ENCODE measurements at places on chromosomes 13 and 19. TPM values are rescaled to one million over a fixed set of nuclear protein-coding genes. Genes with fewer than 3 reads are reported as not detected.
A peak's percentile ranks its signal among the peaks of the same experiment; 100 is the strongest.

DNA sequence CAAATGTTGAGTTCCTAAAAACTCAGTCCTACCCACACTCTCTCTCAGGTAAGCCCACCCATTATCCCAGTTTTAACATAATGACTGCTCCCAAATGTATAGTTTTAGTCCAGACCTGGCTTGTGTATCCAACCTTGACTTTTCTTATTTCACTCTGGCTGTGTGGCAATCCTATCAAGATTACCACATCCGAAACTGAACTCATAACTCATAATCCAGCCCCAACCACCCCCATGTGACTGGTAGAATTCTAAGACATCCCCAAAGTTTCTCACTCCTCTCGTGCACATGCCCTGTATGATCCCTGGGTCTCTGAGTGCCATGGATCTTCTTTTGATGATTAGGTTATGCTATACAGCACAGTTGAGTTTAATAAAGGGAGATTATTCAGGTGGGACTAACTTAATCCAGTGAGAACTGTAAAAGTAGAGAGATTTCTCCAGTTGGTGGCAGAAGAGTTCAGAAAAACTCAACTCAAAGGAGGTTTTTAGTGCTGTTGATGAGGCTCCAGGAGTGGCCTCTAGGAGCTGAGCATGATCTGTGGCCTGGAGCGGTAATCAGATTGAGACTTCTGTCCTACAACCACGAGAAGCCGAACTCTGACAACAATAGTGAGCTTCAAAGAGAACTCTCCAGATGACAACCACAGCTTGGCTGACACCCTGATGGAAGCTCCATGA lies 413.4 kb downstream of the ZNF536 start:
- DNase-seq: no peak

DNA sequence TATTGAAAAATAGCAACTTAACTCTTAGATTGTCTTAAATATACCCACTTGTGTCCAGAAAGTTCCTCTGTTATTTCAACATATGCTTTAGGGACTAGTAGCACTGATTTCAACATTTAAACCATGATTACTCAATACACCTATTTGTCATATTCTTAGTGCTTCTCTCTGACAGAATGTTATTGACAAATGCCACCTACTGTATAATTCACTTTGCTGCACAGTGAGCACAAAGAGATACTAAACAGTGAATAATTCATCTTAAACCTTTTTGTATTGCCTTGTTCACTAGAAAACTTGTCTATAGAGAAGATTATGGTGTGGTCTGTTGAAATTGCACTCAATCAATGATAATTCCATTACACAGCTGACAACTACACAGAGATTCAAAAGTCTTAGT lies 692.6 kb downstream of the PCDH17 start:
- no peak for DNase-seq

- no peak for DNase-seq
Measured at GRCh38 chr13:86710013-86710412, 910.8 kb upstream of the SLITRK6 start.

- no peak for DNase-seq
Measured at GRCh38 chr19:3194106-3195087, 8.7 kb downstream of the NCLN start.

DNA sequence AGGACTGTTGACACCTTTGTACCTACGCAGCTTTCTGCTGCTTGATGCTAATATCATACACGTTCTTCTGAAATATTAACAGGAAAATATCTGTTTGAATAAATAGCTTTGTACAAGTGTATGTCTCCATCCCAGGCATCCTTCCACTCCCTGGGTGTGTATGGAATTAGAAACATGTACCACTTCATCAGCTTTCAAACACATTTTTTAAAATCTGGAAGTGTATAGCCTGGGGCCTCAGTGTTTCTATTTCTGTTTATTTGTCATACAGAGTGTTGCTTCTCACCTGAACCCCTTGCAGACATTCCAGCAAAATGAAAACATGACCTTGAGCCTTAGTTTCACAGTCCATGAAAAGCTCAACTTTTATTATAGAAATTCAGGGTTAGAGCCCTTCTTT lies 168.6 kb downstream of the ITGBL1 start:
- DNase-seq: no peak

- DNase-seq: no peak
Measured at GRCh38 chr13:46893798-46894560, 2.9 kb downstream of the HTR2A start.

GRCh38 chr19:29013988-29014387 lies 199.0 kb downstream of the UQCRFS1 start:
- DNase-seq: no peak

GRCh38 chr19:10565028-10565566 lies 713 bp downstream of the KRI1 start:
- DNase-seq: no peak

DNA sequence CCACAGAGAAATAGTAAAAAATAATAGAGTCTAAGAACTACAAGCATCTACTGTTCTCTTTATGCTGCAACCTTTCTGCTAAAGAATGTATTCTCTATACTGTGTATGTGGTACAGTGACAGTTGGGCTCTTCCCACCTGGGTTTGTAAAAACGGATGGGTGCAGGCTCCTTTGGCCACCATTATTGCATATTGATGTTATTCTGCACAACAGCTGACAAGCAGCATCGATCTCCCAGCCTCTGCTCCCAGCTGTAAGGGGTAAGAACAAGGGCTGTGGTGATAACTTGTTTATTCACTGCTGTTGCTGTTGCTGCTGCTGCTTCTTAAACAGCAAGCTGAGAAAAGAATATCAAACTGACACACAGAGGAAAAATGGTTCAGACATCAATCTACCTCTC lies 56.1 kb downstream of the KCNRG start:
- DNase-seq: no peak

DNA sequence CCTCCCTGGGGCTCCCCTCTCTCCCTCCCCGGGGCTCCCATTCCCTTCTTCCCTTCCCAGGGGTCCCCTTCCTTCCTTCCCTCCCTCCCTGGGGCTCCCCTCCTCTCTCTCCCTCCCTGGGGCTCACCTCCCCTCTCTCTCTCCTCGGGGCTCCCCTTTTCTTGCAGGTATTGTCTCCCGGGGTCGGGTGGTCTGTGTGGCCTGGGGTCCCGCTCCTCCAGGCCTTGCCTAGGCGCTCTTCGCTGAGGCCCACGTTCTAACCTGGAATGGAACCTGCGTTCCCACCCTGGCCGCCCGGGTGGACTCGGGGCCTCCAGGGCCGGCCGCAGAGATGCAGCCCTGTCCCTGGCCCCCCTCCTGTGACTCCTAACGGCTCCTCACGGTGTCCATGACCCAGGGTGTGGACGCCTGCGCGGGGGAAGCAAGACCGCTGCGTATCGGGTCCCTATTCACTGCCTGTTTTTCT lies 940 bp upstream of the DCUN1D2 start:
- no peak for DNase-seq

GRCh38 chr13:54357284-54357933 lies 1328.8 kb downstream of the OLFM4 start:
- DNase-seq: no peak

FREM2 gene
- 0.07 TPM for total RNA-seq

GRCh38 chr19:33724021-33724720 lies 72.5 kb upstream of the KCTD15 start:
- no peak for DNase-seq

P2RY11 gene
- 13.5 TPM for total RNA-seq

DNA sequence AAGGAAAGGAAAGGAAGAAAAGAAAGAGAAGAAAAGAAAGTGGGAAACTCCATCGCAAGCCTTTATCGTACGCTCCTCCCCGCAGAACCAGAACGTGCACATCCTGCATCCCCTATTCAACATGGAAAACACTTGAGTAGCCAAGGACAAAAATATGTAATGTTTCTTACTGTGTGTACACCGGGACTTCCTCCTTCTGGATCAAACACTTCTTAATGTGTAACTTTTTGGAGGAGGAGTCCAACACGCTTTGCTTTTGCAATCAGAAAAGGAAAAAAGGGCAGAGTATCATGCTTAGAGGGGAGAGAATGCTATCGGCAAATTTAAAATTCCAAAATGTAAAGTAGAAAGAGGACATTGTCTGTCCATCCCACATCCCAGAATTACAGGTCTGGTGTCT lies 7.8 kb upstream of the SHFL start:
- no peak for DNase-seq

DNA sequence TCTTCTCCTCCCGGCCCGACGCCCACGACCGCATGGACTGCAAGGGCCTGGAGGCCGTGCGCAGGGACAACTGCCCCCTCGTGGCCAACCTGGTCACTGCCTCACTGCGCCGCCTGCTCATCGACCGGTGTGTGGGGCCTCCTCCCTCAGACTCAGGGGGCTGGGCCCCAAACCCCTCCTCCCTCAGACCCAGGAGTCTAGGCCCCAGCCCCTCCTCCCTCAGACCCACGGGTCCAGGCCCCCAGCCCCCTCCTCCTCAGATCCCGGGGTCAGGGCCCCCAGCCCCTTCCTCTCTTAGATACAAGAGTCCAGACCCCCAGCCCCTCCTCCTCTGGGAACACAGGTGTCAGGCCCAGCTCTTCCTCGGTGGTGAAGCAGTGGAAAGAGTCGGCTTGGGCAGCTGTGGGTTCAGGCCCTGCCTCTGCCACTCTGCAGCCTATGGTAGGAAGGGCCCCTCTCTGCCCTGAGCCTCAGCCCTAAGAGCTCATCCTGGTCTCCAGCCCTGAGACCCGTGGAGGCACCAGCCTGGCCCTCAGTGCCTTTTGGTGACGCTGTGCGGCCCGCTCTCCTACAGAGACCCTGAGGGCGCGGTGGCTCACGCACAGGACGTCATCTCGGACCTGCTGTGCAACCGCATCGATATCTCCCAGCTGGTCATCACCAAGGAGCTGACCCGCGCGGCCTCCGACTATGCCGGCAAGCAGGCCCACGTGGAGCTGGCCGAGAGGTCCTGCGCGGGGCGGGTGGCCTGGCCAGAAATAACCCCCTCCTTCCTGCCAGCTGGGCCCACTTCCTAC lies 3.7 kb upstream of the SPIB start:
- DNase-seq: no peak

DNA sequence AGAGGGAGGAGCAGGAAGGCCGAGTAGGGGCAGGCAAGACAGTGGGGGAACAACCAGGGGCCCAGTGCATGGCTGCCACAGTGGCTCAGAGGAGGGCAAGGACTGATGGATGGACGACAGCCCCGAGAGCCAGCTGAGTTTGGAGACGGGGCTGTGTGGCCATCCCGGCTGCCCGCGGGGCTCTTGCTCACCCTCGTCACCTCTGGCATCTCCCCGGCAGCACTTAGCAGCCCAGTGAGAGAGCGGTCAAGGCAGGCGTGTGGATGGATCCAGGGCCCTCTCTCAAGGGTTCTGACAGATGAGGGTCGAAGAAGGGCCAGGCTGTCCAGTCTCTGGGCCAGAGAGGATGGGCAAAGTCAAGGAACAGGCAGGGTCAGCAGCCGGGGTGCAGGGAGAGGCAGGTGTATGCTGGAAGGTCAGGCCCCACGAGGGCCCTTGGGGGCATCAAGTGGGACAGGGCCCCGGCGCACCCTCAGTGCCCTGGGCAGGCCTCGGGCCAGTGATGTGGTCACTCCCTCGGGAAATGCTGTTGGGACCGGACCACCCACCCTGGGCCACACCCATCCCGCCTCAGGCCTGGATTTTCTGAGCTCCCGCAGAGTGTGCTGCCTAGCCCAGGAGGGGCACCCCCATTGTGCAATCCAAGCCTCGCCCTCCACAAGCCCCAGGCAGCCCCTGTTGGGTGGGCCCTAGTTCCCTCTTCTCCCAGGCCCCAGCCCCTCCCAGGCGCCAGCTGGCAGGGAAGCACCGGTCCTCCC lies 56.4 kb upstream of the TPM4 start:
- peak; percentile 84 for DNase-seq

GRCh38 chr19:53600217-53600616 lies 31.6 kb upstream of the DPRX start:
- DNase-seq: no peak

THSD8 gene
- 3.6 TPM for total RNA-seq

GRCh38 chr19:10346509-10346908 lies 7.1 kb upstream of the ICAM3 start:
- DNase-seq: no peak

DNA sequence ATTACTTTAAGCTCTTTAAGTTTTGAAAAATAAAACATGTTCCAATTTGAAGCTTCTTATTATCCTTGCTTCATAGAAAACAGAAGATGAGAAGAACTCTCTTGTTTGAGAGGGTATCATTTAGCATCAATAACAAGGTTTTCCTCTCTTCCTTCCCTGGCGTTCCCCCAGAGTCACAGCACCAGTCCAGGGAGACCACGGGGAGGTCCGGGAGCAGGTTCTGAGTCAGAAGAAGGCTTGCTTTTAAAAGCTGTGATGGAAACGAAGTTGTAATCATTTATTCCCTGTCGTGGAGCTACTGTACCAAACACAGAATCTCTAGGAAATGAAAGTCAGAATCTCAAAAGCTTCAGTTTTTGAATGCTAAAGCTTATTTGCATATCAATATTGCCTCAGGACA lies 174.0 kb upstream of the LSM14A start:
- DNase-seq: no peak

FUZ gene
- 19.8 TPM for total RNA-seq

DNA sequence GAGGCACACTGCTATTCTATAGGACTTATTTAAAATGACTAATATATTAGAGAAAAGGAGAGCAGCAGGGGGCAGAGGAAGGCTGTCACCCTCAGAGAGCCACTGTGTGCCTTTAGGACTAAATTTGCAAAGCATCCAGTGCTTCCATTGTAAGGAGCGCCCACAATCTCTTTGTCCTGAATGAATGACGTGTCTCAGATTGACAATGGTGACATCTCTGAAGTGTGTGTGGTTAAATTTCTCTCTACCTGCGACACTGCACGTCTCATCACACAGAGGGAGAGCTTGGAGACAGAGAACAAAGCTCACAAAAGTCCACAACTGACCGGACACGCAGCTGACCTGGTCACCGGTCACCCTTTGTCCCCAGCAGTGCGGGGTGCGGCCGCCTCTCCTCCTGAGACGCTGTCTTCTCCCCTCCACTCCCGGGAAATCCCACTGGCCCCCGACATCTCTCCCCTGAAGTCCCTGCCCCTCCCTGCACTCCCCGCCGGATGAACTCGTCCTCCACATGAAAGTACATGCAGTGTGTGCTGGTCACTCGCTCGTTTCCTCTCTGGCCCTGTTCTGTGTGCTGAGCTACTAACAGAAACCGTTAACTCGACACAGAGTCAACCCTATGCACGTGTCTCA lies 107.2 kb downstream of the RAB20 start:
- DNase-seq: no peak

DNA sequence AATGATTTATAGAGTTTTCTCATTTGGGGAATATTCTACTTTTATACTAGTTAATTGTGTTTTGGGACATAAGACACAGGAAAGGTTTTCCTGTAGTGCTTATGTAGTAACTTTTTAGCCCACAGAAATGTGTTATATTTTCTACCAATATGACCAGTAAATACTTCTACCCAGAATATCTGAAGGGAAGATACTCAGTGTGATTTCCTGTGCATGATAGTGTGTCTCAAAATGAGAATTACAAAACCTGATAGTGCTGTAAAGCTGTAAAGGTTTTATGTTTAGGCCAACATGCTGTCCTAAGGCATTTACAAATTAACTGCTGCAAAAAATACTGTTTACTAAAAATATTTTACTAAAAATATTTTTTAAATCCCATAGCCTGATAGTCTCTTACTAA lies 126.8 kb downstream of the RXFP2 start:
- no peak for DNase-seq

PTH2 gene
- total RNA-seq: not detected
